ENCODE measurements at places on chromosomes 5 and 9.

- DNase-seq: no peak
Observed at GRCh38 chr5:165304193-165304827, 1798.9 kb downstream of the MAT2B start.

DNA sequence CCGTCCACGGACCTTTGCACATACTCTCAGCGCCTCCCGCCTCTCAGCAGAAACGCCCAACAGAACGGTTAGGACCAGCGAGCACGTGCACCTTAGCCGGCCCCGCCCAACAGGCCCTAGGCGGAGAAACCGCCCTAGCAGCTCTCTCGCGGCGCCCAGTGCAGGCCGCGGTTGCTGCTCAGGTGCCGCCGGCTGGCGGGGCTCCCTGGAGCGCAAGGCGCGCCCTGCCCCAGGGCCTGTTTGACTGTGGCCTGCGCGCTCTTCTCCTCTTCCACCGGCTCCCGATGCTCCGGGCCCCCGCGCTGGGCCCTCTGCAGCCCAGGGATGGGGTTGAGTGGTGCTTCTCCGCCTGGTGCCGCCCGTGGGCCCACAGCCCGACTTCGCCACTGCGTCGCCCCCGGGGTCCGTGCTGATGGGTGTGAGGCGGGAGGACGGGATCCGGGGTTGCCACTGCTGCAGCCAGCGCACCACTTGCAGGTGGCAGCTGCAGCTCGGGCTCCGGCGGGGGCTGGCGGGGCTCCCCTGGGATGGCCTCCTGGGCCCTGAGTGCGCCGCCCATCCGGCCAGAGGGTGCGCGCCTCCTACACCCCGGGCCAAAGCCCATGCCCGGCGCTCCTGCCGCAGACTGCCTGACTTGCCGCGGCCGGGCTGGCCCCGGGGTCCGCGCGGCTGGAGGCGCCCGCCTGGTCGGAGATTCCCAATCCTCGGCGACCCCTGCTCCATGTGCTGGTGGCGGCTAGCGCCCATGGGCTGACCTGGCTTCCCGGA lies 1889.4 kb upstream of the CDH9 start:
- DNase-seq: no peak

GRCh38 chr9:34974664-34975063 lies 14.9 kb upstream of the DNAJB5 start:
- DNase-seq: no peak

DNA sequence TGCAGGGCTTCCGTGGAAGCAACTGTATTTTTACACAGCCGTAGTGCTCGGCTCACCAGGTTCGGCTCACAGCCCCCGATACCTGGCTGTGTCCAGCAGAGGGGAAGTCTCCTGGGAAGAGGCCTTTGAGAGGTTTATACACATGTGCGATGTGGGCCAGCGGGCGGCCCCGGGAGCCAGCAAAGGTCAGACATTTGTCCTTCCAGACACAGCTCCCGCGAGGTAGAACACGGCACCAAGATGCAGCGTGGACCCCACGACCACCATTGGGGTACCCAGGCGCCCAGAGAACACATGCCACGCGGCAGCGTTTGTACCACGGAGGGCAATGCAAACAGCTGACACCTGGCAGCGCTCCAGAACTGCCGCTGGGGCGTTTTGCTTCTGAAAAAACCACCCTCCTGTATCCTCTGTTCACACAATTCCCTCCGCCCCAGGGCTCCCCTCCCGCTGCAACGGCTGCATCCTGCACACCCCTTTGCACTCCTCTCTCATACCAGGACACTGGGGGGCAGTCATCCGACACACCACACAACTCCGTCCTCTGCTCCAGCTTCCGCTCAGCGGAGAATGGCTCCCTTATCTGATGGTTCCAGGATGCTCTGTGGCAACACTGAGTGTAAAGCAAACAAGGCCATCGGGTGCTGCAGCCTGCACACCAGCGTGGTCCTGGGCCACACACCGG lies 235.3 kb downstream of the SYK start:
- peak; percentile 54 for DNase-seq

DNA sequence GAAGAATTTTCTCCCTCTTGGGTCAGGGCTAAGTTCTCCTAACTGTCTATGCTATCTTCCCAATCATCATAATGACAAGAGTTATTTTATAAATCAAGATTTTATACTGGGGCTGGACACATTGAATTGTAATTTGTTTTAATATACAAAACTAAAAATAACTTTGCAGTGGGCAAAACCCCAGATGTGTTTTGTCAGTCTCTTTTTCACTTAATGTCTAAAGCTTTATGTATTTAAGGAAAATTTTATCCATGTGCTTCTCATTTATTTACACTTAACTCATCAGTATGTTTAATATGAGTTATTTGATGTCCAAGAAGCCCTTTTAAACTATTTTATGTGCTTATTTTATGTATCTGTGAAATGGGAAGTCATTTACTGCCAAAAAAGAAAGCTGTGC lies 362.8 kb upstream of the ADAMTSL1 start:
- no peak for DNase-seq

DNA sequence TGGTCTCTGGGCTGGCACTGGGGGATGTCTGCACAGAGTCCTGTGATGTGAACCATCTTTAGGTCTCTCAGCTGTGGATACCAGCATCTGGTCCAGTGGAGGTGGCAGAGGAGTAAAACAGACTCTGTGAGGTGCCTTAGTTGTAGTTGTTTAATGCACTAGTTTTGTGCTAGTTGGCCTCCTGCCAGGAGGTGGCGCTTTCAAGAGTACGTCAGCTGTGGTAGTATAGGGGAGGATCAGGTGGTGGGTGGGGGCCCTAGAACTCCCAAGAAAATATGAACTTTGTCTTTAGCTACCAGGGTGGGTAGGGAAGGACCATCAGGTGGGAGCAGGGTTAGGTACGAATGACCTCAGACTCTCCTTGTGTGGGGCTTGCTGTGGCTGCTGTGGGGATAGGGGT lies 197.1 kb downstream of the TMC1 start:
- DNase-seq: no peak

DNA sequence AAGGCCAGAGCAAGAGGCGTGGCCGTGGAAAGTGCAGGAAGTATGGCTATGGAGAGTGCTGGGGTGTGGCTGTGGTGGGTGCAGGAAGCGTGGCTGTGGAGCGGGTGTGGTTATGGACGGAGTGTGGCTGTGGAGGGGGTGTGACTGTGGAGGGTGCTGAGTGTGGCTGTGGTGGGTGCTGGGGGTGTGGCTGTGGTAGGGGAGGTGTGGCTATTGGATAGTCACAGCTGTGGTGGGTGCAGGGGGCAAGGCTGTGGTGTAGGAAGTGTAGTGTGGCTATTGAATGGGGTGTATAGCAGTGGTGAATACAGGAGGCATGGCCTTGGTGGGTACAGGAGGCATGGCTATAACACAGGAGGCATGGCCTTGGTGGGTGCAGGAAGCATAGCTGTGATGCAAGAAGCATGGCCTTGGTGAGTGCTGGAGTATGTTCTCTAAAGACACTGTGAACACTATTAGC lies 40.8 kb upstream of the SPATA31C2 start:
- no peak for DNase-seq

DNA sequence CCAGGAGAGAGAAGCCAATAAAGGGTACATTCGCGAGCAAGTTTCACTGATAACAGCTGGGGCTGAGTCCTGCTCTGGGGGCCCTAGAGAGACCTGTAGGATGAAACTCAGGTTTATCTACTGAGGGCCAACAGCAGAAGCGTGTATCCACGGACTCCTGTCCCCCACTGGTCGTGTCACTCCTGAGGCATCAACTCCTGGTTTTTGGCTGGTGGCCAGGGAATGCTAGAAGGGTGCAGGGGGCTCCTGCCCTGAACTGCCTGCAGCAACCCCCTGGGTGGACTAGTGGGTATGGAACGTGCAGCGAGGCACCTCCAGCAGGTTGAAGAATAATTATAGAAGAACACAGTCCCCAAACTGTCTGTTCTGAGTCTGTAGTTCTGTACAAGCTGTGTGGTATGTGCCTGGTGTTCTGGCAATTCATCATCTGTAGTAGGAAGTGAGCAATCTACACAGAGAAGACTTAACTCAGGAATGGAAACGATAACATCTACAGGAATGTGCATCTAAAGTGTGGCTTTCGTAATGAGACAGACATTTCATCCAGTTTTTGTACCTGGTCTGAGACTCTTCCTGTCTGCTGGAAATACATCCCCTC lies 64.5 kb upstream of the GNA14 start:
- no peak for DNase-seq

DNA sequence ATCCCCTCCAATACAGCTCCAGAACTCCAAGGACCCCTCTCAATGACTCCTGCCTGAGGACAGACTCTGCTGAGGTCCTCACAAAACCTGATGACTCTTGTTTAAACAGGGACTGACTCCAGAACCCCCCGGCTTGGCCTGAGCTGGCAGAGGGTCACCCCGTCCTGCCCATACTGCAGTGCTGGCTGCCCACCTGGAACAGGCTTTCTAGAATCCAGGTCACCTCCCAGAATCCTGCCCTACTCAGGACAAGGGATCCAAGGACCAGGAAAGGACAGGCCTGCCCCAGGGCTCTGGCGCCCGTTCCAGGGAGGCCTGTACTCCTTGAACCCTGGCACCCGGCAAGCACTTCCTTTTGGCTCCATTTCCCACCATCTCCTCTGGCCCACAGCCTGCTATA lies 22.2 kb downstream of the RALGDS start:
- peak; percentile 13 for DNase-seq

- peak; percentile 28 for DNase-seq
Observed at GRCh38 chr5:168114444-168115017, 176.9 kb upstream of the WWC1 start.

DNA sequence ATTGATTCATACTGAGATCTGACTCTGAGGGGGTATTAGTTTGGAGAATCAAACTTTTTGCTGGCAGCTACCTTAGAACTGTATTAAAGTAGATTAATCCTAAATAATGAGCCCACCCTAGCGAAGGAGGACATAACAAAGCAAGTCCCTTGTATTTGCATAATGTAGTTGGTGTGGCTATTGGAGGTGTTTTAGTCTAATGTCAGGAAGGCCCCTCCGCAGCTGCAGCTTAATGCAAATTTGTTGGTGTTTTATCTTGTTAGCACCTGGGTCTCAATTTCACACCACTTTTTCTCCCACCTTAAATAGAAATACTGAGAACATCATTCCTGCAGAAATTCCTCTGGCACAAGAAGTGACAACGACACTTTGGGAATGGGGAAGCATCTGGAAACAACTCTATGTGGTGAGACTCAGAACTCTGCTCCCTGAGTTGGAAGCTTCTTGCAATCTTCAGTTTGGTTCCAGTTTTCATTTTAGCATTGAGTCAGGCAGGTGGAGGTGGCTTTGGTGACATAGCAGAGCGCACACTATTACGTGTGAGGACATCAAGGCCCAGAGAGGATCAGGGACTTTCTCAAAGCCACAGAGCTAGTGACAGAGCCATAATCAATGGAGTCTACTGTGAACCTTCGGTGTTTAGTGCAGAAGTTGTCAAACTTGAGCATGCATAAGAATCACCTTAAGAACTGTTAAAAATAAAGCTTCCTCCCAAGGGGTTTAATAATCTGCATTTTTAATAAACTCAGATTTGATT lies 33.9 kb downstream of the DOCK2 start:
- no peak for DNase-seq

GRCh38 chr5:155129513-155129880 lies 115.9 kb downstream of the KIF4B start:
- DNase-seq: no peak

DNA sequence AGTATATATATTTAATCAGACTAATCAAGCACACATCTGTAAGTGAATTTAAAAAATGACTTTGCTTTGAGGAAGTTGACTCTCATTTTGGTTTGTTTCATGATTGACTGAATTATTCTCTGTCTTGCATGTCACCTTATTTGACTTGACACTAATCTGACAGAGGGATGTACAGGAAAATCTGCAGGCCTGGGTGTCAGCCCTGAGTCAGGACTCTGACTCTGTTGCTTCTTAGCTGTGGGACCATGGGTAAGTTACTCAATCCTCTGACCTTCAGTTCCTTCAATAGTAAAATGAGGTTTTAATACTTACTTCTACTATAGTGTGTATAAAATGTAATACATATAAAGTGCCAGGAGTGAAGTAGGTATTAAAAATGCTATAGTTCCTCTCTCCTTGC lies 415.9 kb downstream of the ARHGEF28 start:
- DNase-seq: no peak

GRCh38 chr9:131530546-131530919 lies 530 bp downstream of the UCK1 start:
- DNase-seq: no peak

DNA sequence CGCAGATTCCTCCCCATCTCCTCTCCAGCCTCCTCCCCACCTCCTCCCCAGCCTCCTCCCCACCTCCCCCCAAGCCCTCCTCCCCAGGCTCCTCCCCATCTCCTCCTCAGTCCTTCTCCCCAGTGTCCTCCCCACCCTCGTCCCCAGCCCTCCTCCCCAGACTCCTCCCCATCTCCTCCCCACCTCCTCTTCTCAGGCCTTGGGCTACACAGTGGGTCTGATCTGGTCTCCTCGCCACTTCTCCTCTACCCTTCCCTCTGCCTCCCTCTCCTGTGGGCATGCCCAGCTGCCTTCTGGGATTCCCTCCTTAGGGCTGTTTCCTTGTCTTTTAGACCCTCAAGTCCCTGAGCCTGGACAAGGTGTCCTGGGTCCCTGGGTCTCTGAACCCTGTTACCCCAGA lies 28.3 kb downstream of the CXXC5 start:
- no peak for DNase-seq

DNA sequence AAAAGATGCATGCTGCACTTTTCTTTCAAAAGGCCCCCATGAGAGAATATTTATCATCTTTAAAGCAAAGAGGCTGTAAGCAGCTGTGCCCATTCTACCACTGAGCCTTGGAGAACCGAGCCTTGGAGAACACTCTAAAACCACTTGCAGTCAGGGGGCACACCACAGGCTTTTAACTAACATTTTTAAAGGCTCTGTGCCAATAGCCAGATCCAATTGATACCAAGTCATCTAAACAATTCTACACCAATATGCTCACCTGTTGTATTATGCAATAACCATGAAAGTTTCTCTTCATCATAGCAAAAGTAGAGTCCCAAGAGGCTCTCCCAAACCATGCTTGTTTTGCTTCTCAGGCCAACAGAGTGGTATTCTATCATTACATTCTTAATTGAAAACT lies 1090.5 kb upstream of the SEMA6A start:
- no peak for DNase-seq

DNA sequence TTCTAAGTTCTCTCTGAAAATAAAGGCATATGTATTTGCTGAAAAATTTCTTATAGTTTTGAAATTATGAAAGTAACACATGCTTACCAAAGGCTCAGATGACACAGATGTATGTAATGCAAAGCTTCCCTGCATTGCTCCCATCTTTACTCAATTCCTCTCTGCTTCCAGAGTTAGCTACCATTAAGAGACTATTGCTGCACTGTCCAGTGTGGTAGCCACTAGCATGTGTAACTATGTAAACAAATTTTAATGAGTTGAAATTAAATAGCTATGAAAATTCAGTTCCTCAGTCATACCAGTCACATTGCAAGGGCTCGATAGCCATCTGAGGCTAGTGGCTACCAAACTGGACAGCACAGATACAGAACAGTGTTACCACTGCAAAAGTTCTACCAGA lies 17.9 kb downstream of the FRMD3 start:
- DNase-seq: no peak

GRCh38 chr5:82901281-82901888 lies 175.8 kb downstream of the TMEM167A start:
- DNase-seq: no peak
